ENCODE measurements at places on chromosomes 7 and 10.

DNA sequence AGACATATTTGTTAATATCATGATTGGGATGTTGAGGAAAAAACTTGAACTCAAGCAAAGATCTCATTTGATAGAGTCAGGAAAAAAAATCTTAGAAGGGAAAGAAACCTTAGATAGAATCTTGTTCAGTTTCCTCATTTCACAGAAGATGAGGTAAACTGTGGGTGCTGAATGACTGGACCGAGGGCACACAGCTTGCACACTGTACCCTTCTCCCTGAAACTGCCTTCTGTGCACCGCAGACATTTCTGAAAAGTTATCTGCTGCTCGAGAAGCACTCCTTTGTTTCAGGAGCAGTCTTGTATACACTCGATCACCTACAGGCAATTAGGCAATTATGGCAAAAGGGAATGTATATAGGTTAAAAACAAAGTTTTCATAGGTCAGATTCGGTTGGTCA lies 167.4 kb downstream of the SKAP2 start:
- DNase-seq = no peak

- DNase-seq = no peak
These were observed 20.1 kb downstream of the CYTH3 start for GRCh38 chr7:6252341-6252746.

DNA sequence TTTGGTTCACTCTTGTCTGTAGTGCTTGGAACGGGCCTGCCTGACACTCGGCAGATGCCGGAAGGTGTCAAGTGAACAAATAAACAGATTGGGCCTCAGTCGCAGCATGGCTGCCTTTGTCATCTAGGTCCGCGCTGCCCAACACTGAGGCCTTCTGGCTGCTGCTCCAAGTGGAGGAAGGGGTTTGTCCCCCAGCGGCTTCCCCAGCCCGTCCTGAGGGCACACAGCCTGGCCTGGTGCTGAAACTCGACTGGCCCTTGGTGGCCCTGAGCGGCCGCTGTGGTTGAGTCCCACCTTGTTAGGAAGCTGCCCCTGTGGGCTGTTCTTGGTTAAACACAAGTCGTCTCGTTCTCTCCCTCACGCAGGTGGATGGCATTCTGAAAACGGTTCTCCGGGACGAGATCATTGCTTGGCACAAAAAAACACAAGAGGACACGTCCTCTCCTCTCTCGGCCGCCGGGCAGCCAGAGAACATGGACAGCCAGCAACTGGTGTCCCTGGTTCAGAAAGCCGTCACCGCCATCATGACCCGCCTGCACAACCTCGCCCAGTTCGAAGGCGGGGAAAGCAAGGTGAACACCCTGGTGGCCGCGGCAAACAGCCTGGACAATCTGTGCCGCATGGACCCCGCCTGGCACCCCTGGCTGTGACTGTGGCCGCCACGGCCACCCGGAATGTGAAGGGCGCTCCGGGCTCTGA lies 132.1 kb downstream of the SMURF1 start:
- no peak for DNase-seq

- no peak for DNase-seq
These were observed 147.1 kb downstream of the ELFN1 start for GRCh38 chr7:1817061-1817712.

- DNase-seq = no peak
These were observed 82.7 kb upstream of the C1GALT1 start for GRCh38 chr7:7099584-7100014.

- DNase-seq = no peak
These were observed 10.5 kb downstream of the SKAP2 start for GRCh38 chr7:26853788-26854393.

GRCh38 chr10:45163315-45163975 lies 152.0 kb downstream of the OR13A1 start:
- no peak for DNase-seq

DNA sequence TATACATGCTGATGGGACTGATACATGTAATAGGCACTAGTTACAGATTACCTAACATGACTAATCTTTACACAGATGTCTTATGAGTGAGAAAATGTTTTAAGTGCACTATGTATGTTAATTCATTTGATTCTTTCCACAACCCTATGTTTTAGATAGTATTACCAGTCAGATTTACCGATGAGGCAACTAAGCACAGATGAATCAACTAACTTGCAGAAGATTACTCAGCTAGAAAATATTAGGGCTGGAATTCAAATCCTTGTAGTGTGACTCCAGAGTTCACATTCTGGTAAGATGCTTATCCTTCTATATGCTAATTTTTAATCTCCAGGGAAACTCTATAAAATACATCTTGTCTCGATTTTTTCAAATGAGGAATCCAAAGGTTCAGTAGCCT lies 964.9 kb downstream of the REEP3 start:
- no peak for DNase-seq

DNA sequence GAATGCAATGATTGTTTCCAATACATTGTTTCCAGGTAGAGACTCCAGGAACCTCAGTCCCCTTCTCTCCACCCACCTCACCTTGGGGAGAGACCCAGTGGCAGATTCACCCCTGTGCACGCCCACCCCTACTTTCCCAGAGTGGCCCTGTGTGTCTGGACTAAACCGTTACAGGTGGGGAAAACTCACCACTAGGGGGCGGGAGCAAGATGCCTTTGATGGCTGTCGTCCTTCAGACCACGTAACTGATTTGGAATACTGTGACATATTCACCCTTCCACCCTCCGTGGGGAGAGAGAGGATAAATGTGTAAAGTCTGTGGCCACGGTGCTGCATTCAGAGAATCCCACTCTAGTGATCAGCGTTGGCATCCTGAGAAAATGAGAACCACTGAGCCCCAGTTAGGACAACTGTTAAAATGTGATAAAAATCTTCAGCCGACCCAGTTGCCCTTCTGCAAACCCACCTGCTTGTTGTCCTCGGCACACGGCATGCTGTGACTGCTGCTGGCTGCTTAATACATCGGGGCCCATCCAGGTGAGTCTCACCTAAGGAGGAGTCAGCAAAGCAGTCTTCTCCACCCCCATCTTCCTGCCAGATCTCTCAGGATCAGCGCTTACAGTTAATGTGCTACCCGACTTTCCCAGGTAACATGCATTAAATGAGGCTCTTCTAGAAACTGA lies 41.5 kb upstream of the NMT2 start:
- peak; percentile 90 for DNase-seq

DNA sequence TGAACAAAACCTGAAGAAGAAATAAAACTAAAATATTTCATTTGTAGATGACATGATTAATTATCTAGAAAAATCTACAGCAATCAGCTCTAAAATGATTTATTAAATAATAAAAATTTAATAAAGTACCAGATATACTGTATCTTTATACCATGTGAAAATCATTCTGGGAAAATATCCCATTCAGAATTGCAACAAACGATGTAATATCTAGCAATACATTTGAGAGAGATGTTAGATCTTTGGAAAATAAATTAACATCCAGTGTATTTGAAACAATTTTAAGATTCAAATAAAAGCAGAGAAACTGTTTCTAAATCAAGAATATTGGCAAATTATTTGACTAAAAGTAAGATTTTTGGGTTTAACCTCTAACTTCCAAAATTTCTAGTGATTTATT lies 62.2 kb downstream of the ZEB1 start:
- DNase-seq = no peak

- DNase-seq = no peak
These were observed 17.4 kb upstream of the HPS1 start for GRCh38 chr10:98463976-98464754.

GRCh38 chr10:117497736-117498135 lies 44.8 kb upstream of the EMX2 start:
- DNase-seq = no peak

GRCh38 chr10:51700228-51700817 lies 928 bp upstream of the CSTF2T start:
- DNase-seq = no peak

DNA sequence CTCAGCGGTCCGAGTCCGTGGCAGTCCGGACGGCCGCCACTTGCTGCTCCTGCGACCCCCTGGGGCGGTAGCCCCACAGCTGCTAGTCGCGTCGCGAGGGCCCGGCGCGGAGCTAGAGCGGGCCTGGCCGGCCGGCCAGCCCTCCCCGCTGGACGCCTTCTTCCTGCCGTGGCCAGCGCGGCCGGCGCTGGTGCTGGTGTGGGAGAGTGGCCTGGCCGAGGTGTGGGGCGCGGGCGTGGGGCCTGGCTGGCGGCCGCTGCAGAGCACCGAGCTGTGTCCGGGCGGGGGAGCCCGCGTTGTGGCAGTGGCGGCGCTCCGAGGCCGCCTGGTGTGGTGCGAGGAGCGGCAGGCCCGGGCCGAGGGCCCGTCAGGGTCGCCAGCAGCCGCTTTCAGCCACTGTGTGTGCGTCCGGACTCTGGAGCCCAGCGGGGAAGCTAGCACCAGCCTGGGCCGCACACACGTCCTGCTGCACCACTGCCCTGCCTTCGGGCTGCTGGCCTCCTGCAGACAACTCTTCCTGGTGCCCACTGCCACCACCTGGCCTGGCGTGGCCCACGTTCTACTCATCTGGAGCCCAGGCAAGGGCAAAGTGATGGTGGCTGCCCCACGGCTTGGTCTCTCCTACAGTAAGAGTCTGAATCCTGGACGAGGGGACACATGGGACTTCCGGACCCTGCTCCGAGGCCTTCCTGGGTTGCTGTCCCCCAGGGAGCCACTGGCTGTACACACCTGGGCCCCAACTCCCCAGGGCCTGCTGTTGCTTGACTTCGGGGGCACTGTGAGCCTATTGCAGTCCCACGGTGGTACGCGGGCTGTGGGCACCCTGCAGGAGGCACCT lies 631 bp downstream of the HPS6 start:
- peak; percentile 26 for DNase-seq

GRCh38 chr7:30459591-30460245 lies 18.9 kb downstream of the NOD1 start:
- no peak for DNase-seq
